ENCODE measurements at places on chromosomes 11 and 22.

DNA sequence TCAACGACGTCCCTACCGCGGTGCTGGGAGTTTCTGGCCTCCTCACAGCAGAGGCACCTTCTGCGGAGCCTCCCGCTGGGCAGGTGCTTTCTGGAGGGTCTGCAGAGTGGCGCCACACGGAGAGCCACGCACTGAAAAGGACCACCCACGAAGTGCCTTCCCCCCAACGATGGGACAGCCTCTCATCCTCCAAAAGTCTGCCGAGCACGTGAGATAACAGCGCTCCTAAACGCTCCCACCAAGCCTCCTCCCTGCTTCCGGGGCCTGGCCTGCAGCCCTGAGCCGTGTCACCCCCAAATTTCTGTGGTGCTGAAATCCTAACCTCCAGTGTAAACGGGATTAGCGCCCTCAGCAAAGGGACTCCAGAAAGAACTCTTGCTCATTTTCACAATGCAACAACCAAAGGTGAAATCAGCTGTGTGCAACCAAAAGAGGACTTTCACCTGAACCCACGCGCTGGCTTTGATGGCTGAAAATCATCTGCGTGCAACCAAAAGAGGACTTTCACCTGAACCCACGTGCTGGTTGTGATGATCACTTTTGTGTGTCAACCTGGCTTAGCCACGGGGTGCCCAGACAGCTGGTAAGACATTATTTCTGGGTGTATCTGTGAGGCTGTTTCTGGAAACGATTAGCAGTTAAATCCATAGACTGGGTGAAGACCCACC lies 924.6 kb downstream of the BRD1 start:
- DNase-seq = no peak

DNA sequence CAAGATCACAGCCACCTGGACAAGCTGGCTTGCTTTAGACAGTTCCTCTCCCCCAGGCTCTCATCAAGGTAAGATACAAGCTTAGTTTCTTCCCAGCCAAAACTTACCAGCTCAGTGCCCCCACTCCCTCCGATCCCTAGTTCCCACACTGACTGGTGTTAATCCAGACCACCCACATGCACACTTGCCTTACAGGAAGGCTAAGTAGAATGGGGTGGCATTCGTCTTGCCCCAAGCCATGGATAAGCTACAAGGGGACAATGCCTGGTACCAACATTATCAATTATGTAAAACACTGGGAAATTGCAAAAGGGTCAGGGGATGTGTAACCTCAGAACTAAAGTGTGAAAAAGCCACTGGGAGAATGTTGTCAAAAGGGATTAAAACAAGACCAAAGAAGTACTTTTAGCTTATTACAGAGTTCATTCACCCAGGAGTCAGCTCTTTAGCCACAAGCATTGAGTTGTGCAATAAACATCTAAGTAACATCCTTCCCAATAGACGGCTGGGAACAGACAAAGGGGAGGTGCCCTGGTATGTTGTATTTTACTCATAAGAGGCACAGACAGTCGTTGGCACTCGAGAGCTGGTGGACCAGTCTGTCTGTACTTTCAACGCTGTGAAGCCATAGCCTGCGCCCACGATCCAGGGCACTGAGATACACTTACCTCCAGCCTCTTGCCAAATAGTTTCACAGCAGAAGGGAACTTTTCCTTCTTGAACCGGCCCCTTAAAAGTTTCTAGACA lies 1.1 kb downstream of the DHCR7 start:
- peak; percentile 32 for DNase-seq

- DNase-seq = no peak
These were observed 241.8 kb downstream of the LARGE1 start for GRCh38 chr22:33678523-33678922.

DNA sequence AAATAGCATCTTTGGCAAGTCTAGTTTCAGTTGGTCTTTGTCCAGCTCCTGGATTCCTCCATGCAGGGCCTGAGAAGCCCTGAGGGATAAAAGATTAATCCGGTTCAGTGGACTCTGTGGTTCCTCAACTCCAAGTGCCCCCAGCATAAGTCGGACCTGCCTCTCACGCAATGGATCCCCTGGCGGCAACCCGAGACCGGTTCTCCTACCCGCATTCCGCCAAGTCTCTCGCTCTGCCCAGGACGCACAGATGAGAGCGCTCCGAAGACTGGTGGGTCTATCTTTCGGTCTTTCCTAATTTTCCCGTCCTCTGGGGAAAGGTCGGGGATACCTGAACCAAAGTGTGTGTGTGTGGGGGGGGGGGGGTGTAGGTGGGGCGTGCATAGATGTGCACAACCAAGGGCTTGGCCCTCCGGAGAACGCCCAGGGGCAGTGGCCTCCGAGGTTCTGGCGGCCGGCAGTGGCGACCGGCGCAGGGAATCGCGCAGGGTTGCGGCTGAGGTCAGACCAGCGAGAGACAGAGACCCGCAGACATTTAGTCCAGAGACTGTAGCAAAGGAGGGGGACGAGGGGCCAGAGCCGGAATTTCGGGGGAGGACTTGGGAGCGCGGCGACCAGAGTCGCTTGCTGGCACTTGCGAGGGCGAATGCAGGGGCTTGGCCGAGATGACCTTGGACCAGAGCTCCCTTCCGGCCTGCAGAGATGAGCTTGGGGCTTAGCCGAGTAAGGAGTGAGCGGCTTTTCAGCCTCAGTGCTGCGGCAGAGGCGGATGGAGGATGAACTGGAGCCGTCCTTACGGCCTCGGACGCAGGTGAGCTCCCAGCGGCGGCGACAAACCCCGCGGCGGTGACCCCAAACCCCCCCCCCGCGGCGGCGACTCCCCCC lies 712 bp upstream of the SLC2A11 start:
- DNase-seq = peak; percentile 44

GRCh38 chr22:26853071-26853470 lies 195.7 kb downstream of the MIAT start:
- no peak for DNase-seq

DNA sequence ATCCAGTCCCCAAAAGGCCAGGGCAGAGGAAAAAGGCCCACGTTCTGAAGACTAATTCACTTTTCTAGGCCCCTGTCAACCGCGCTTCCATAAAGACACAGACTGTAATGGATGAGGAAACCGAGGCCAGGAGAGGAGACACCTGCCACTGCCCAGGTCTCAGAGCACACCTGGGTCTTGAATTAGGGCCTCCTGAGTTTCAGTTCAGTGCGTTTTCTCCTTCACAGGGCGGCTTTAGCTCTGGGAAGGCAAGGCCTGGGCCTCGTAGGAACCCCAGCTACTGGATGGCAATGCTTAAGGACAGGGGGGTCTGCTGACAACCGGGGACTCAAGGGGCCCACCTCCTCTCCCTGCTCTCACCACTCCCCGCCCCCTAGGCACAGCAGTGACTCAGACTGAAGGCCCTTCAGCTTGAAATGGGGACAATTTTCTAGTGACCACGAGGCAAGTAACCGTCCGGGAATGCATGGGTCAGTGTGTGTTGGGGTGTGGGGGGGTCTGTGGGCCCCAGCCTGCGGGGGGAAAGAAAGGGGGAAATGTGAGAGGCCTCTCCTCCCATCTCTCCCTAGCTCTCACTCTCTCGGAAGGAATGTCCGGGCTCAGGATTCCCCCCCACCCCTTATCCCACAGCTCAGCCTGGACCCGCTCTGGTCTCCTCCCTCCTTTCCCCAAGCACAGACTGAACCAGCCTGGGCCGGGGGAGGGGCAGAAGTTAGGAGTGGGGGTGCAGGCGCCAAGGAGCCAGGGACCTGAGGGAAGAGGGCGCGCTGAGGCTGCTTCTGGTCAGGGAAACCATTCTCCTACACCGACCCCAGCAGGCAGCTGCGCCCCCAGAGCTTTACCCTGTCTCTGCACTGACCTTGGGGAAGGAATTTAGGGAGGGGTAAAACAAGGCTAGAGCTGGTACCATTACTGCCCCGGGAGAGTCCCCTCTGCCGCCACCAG lies 17.2 kb downstream of the CREB3L1 start:
- DNase-seq = peak; percentile 99

- no peak for DNase-seq
These were observed 33.7 kb upstream of the BRSK2 start for GRCh38 chr11:1356007-1356435.

DNA sequence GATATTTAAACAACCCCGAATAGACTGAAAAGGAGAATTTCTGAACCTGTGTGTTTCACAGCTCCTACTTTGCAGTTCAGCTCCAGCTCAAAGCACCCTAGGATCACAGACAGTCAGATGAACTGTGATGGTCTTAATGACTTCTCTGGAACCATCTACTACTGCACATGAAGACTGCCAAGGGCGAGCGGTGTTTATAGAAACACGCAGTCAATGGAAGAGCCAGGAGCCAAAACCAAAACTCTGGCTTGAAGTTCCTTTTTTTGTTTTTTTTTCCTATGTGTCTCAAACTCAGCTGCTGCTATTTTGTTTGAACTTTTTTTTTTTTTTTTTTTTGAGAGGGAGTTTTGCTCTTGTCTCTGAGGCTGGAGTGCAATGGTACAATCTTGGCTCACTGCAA lies 382.6 kb upstream of the SYN3 start:
- peak; percentile 18 for DNase-seq

GRCh38 chr22:38837414-38837928 lies 6.4 kb downstream of the NPTXR start:
- DNase-seq = no peak

DNA sequence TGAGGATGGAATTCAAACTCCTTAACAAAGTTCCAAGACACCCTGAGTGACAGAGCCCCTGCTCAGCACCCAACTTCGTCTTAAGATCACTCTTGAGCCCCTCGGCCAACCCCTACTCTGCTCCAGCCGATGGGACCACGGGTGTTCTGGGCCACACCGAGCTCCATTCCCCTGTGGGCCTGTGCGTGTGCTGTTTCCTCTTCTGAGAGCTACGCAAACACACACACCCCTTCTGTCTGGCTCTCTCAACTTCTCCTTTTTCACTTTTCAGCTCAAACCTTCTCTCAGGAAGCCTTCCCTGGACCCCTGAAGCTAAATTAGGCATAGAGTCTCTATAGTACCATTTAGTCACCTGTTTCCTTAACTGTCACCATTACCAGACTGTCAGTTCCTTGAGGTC lies 37.5 kb upstream of the NNMT start:
- no peak for DNase-seq

DNA sequence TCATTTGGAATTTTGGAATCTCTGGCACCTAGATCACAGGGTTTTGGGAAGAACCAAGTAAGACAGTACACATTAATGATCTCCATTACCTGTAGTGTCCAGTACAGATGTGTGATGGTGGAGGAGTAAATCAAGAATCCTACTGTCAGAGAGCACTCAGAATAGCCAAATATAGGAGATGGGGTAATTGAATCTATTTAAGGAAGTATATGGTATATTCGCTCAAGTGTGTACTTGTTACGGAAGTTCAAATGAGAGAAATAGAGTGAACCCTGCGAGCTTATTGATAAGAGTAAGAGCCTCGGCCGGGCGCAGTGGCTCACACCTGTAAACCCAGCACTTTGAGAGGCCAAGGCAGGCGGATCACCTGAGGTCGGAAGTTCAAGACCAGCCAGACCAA lies 2.2 kb downstream of the SPCS2 start:
- DNase-seq = no peak

DNA sequence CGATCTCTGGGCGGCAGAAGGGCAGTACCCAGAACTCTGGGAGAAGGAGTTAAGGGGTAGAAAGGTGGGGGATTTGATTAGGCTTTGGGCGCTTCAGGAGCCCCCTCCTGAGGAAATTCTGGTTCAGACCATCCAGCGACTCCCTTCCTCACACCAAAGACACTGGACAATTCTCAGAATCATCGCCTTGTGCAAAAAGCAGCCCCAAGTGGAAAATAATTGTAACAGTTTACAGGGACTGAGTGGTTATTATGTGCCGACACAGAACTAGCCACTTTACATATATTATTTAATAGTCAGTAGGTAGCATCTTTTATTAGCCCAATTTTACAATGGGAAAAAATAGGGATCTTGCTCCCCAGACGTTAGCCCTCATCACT lies 662 bp upstream of the TRIM3 start:
- DNase-seq = no peak

GRCh38 chr11:67576735-67577475 lies 6.7 kb upstream of the GSTP1 start:
- DNase-seq = no peak

- no peak for DNase-seq
These were observed 47.2 kb downstream of the GALNT18 start for GRCh38 chr11:11574373-11575287.

DNA sequence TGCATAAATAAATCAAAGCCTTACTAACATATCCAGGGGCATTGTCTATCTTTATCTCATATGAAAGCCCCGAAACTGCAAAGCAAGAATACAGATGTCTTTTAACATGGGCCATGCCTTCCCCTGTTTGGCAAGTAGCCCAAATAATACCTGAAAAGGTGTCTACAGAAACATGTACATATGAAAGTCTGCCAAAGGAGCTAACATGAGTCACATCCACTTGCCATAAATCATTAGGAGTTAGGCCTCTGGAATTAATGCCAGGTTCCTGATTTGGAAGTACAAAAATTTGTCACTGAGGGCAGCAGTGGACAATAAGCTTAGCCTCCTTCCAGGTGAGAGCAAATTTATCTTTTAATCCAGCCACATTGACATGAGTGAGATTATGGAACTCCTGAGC lies 85.5 kb upstream of the PGR start:
- DNase-seq = no peak

DNA sequence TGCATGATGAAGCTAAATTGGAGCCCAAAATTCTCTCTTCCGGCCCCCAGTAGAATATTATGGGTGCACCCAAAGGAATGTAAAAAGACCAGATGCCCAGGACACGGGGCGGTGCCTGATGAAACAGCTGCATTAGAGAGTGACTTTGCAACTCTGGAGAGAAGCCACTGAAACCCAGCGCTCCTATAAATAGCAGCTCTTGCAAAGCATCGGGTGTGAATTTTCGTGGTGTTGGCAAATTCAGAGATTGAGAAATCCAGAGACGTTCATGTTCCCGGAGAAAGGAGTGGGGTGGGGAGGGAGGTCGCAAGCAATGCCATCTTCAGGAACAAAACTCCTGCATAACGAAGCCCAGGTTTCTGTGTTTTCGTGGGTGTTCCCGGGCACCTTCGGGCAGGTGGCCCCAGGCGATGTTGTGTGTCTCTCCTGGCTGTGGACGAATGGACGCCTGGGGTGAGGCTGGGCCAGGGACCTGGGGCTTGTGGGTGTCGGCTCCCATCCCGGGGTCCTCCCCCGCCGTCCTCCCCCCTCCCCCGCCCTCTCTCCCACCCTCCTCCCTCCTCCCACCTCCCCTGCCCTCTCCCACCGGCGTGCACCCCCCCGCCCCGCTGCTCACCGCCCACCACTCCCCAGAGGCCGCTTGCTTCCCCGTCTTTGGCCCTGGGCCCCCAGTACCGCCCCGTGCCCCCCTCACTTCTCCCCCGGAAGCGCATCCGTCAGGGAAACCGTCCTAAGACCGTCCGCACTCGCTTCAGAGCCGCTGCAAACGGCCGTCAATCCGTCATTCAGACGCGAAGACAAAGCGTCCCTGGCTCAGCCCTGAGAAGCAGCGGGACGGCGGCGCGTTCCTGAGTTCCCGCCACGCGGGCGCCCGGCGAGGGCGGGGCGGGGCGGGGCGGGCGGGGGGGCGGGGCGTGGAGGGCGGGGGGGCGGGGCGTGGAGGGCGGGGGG lies 26.7 kb upstream of the TOLLIP start:
- peak; percentile 68 for DNase-seq

GRCh38 chr11:6882751-6883150 lies 6.3 kb downstream of the OR10A4 start:
- DNase-seq = no peak

- DNase-seq = no peak
These were observed 12.4 kb downstream of the UCP2 start for GRCh38 chr11:73969991-73970800.

- no peak for DNase-seq
These were observed 55.1 kb upstream of the SPATA19 start for GRCh38 chr11:133900176-133901105.

- DNase-seq = no peak
These were observed 20.2 kb downstream of the LIF start for GRCh38 chr22:30226192-30226832.

All from fibroblast of upper back skin (primary cell).